ENCODE measurements at places on chromosomes 7 and 10.

- no peak for DNase-seq
These were observed 6.2 kb downstream of the PLEKHA1 start for GRCh38 chr10:122380703-122381102.

DNA sequence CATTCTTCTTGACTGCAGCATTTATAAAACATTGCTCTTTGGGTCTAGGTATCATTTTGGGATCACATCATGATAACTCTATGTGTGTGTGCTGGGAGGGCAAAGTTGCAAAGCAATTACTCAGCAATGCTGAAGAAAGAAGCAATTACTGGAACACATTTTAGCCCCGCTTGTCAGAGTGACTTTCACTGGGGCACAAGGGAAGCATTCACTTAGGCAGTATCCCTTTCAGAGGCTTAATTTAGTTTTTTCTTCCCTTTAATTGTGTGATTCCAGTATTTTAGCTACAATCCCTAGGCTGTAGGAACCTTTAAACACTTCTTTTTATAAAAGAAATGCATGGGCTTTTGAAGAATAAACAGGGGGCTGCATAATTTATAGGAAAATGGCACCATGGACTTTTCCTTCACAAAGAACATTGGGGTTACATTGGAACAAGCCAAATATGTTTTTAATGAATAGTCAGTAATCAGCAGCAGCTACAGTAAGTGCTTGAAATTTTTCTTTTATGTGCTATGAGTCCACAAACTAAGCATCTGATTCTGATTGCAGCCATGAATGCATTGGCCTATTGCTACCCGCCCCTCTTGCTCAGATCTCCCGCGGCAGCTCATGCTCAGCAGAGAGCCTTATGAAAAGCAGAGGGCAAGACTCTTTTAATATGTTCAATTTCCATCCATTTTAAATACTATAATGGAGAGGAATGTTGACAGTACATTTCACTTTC lies 51.2 kb upstream of the NXPH1 start:
- DNase-seq, result no peak

- peak; percentile 10 for DNase-seq
These were observed 14.7 kb upstream of the C7orf33 start for GRCh38 chr7:148575640-148576411.

- no peak for DNase-seq
These were observed 159.9 kb downstream of the CALCR start for GRCh38 chr7:93414574-93414973.

DNA sequence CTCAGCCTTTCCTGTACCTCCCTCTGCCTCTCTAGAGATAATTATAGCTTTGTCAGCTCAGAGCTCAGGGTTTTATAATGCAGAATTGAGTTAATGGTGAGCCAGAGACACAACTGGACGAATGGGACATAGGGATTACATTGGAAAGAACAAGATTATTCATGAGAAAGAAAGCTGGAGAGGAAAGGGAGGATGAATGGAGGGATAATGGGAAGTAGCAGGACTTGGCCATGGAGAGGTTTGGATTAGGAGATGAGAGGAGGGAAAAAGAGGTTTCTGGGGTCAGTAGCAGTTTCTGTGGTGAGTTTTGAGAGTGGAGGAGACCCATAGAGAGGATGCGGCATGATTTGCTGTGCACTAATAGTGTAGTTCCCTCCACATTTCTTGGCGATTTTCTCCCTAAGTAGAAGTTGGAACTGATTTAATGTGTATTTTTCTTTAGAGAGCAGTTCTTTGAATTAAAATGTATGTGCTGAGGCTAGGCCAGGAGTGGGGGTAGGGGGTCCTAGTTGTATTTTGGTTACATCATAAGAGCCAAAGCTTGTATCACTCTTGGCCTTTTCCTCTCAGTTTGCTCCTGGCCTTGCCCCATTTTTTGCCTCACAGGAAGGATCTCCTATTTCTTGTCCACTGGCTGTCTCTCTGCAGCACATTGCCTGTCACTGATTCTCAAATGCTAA lies 107.4 kb downstream of the MKX start:
- DNase-seq, result no peak

DNA sequence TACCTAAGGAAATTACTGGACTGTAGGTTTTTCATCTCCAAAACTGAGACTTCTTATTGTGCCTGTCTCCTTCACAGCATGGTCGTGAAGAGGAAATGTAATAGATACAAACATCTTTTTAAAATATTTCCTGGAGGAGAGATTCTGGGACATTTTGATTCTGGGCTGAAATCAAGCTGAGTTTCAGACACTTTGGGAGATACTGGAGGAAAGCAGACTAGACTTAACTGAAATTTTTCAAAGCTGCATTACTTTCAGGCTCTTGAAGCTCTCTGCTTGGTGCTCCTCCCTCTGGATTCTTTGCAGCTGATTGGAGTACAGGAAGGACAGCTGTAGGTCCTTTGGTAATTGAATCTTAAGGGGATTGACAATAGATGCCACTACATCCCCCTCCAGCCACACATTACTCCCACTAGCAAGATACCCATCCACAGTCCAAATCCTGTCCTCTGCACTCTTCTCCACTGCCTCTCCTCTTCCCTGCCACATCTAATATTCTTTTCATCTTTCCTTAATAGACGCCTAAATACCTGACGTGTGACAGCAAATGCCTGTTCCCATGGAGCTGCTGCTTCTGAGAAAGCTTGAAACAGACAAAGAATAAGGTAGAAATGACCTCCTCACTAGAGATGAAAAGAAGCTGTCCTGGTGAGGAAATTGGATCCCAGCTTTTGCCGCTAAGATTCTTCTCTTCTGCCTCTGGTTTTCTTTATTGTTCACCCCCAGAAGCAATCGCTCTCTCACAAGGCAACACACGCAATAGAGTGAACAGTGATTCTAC lies 111.5 kb upstream of the PHYHIPL start:
- DNase-seq, result no peak

DNA sequence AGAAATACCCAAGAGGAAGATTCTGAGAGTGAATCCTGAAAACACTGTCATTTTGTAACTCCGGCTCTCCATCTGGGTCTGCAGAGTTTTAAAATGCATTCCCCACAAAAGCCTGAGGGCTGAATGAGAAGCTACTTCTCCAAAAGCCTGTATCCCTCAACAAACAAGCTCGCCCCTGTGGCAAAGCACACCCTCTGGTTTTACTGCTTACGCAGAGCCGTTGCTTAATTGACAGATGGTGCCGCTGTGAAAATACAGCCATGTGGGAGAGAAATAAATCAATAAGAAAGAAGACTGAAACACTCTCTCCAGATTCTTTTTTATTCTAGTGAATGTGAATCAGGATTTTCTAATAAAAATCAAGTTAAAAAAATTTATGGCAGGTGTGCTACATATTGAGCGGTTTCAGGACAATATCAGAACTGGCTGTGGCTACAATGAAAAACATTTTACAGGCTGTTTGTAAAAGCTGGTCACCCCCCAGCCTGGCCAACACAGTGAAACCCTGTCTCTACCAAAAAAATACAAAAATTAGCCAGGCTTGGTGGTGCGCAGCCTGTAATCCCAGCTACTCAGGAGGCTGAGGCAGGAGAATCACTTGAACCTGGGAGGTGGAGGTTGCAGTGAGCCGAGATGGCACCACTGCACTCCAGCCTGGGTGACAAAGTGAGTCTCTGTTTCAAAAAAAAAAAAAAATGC lies 32.5 kb downstream of the C7orf33 start:
- no peak for DNase-seq

GRCh38 chr7:73906874-73907273 lies 45.9 kb downstream of the TMEM270 start:
- DNase-seq, result no peak

GRCh38 chr7:46492466-46492865 lies 571.4 kb upstream of the IGFBP3 start:
- DNase-seq, result no peak

DNA sequence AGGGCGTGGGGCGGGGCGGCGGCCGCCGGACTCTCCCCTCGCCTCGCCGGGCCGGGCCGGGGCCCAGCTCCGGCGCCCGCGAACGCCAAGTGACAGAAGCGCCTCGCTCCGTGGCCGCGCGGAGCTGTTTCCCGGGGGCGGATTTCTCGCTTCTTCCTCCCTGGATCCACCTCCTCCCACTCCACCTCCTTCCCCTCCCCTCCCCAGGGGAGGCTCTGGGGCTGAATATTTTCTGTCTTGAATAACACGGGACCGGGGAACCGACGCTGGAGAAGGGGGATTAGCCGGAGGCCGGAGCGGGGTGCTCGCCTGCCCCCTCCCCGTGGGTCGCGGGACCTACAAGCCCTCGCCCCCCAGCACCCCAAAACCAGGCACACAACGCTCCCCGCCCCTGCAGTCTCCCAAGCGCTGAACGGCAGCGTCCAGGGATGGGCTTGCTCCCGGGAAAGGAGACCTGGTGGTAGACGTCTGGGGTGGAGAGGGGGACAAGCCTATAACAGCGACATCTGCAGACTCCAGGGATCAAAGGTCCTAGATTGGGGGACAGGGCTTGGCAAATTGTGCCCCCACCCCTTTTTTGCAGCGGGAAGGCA lies at the start of gene ARHGAP21:
TSS of gene ARHGAP21 (minus strand) at position 100 of the 593 bp plus-strand sequence. CDS start 1,988 bp downstream, outside the sequence.
- DNase-seq, result no peak

DNA sequence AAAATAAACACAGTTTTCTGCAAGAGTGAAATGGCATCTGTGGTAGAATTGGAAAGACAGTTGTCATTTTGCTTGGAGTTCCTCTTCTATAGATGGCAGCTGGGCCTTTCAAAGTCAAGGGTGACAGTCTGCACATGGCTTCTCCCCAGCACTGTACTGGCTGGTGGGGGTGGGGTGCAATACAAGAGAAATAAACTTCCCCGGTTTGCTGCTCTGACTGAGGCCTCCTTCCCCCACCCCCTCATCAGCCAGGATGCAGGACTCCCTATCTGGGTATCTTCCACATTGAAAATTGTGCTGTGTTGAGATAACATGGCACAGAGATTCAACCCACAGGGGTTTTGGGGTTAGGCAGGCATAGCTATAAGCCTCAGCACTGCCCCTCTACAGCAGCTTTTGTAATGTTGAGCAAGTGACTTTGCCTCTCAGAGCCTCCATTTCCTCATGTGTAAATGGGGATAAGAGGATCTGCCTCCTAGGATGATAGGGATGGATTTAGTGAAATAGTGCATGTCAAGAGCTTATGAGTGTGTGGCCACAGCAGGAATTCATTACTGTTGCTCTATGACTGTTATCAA lies 85.8 kb upstream of the WDR11 start:
- no peak for DNase-seq

GRCh38 chr10:90213346-90213745 lies 512.0 kb downstream of the KIF20B start:
- no peak for DNase-seq

DNA sequence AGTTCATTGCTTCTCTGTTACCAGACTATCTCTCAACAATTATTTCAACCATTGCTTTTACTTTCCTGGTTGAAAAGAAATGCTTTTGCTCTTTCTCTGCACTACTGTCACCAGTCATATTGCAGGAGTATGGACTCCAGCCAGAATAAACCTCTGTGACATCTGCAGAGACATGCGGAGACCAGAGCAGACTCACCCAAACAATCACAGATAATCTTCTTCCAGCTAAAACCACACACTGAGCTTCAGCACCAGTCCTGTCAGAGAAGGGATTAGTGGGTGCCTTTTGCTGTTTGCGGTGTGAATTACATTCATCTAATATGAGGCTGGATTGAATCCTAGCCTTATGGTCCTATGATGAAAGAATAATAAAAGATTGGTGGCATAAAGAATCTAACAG lies 258.6 kb downstream of the CNTNAP2 start:
- DNase-seq, result no peak

GRCh38 chr10:64636461-64636860 lies 1115.3 kb downstream of the REEP3 start:
- no peak for DNase-seq

DNA sequence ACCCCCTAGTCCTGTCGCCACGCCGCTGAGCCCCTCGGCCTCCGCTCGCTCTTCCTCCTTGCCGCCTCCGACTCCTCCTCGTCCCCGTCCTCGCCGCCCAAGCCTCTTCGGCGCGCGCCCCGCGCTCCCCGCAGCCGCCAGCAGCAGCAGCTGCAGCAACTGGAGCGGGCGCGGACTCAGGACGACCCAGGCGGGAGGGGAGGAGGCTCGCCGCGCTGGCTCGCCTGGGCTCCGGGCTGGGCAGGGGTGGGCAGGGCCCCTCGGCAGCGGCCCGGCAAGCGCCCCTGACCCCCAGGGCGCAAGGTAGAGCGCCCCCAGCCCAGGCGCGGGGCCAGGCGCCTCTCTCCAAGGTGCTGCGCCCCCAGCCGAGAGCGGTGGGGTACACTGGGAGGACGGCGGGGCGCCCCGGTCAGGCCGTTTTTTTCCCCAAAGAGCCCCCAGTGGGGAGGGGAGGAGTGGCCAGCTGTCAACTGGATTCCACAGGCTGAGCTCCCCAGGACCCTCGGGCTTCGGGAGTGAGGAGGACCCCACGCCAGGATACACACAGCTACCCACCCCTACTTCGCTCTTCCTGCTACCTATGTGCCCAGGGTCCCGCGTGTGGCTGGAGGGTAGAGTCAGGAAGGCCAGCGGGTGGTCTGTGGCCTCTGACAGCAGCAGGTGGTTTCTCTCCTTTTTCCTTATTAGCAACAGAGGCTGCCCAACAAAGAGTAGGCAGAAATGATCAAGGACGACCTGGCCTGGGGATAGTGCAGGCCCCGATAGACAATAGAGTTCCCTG lies 903 bp upstream of the KCNMA1 start:
- no peak for DNase-seq

DNA sequence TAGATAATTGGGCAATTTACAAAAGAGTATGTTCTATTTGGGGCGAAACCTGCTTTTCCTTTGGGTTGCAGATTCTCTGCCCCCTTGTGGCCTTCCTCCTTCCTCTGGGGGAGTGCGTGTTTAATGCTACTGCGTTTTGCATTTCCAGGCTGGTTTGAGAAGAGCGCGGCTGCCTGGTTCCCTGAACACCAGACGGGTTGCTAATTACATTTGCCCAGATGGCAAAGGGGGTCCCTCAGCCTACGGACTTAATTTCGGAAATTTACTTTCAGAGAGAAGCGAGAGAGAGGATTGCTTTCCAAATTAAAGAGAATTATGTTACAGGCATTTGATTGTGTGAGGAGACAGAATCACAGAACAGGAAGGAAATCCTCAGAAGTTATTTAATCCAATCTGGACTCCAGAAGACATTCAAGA lies 91.9 kb upstream of the JAZF1 start:
- no peak for DNase-seq

DNA sequence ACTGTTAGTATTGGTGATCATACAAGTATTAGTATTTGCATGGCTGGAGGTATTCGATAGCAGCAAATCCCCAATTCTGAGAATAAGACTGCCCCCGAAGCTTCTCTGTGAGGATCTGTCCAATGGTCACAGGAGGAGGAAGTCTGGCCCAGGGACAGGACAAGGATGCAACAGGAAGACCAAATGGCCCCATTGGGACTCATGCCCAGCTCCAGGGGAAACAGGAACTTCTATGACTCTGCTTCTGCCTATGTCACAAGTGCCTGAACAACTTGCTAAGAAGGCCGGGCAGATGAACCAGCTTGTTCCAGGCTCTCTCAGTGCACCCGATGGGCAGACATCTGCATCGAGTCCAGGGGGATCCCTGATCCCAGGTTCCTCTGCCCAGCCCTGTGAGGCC lies 172.0 kb upstream of the GRB10 start:
- DNase-seq, result no peak

- no peak for DNase-seq
These were observed 63.3 kb downstream of the AKR1B1 start for GRCh38 chr7:134395604-134396003.
